ENCODE measurements at places on chromosomes 3 and 15.

- no peak for DNase-seq
Measured at GRCh38 chr3:32937331-32937730, 14.1 kb upstream of the CCR4 start.

- DNase-seq: no peak
Measured at GRCh38 chr15:90419206-90419605, 31.2 kb downstream of the IQGAP1 start.

DNA sequence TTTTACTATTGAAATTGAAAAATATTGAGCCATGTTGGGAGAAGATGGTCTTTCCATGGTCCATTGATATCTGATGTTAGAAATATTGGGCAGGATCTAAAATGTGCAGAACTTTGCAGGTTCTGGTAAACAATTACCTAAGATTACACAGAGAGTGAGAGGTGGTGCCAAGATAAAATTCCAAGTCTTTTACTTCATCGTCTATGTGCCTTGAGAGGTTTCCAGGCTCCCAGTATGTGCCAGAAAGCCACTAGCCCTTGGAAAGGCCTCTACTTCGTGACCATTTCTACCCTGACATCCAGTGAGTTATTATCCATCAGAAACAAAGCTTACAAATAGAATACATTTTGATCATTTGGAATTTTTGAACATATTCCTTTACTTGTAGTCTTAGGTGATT is 27.6 kb downstream of the CD200 start:
- DNase-seq: no peak

DNA sequence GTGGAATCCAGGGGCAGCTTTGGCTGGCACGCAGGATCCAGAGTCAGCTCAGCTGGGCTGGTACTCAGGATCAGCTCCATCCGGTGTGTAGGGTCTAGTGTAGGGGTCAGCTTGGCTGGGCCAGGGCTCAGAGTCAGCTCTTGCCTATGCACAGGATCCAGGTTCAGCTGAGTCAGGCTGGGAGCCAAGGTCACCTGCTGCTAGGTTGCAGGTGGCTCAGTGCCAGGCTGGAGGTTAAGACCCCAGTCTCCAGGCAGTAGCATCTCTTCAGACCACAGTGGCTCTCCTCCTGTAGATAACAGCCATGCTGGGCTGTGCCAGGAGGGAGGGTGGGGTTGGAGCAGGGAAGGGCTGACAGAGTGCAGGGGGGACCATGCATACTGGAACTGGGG is 1.8 kb downstream of the HYAL3 start:
- DNase-seq: no peak

GRCh38 chr3:37279236-37279635 is 104.9 kb upstream of the LRRFIP2 start:
- DNase-seq: no peak

- no peak for DNase-seq
Measured at GRCh38 chr15:38674448-38674847, 109.8 kb upstream of the RASGRP1 start.

- DNase-seq: no peak
Measured at GRCh38 chr15:50353251-50353974, 1.6 kb downstream of the GABPB1 start.

- no peak for DNase-seq
Measured at GRCh38 chr15:98823616-98824015, 175.3 kb downstream of the IGF1R start.

GRCh38 chr15:58399739-58400138 is 32.1 kb upstream of the LIPC start:
- no peak for DNase-seq

- DNase-seq: no peak
Measured at GRCh38 chr3:44252332-44252959, 10.8 kb downstream of the TOPAZ1 start.

DNA sequence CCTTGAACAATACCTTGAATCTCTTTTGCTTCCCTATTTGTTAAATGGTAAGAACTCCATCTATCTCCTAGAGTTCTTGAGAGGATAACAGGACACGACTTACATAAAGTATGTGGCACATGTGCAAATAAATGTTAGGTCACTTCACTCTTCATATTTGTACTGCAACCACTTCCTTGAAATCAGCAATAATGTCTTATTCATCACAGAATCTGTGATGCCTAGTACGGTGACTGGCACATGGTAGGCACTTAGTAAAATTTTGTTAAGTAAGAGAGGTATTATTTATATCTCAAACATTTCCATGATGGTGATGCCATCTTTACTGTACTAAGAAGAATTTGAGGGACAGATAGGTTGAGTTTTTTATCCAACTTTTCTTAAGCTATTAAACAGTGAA is 14.3 kb downstream of the CD47 start:
- DNase-seq: no peak

DNA sequence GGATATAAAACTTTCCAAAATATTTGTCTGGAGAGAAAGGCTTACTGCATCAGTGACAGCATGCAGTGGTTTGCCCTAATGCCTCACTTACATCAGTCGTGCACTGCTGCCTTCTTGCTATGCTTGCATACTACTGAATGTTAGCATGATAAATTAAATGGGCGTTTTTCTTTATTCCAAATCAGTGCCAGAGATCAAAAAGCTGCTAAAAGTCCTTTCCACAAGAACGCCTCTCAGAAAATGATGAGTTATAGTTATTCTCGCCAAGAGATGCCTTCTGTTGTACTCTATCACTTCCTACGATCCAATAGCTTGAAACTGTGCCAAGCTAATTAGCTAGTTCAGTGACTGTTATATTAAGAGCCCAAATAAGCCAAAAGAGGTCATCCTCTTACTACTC is 345.8 kb upstream of the ROBO2 start:
- DNase-seq: no peak

GRCh38 chr15:64604319-64604718 is 143.9 kb downstream of the ZNF609 start:
- DNase-seq: no peak

- no peak for DNase-seq
Measured at GRCh38 chr3:193367868-193368267, 10.7 kb downstream of the ATP13A5 start.

DNA sequence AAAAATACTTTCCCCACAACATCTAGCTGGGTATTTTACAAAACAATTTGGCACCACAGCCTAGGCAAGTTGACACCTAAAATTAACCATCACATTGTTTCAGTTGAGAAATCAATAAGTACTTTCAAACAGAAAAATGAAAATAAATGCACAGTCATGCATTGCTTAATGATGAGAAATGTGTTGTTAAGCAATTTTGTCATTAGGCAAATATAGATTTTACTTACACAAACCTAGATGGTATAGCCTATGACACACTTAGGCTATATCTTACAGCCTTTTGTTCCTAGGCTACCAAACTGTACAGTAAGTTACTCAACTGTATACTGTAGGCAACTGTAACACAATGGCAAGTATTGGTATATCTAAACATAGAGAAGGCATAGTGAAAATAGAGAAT is 608.6 kb upstream of the BCHE start:
- DNase-seq: no peak

DNA sequence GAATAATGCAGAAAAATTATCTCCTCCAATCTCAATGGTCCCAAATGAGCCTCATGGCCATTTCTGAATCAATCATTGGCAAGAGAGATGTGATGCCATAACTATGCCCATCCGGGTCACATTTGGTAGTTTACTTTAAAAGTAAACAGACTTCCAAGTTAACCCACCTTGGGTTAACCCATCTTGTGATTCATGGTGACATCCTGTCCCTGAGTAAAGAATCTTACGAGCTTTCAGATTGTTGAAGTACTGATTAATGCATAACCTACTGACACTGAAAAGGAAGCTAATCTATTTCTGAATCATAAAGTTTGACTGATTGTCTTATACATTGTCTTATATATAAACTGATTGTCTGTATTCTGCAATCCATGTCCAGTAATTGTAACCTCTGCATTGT is 467.2 kb upstream of the AGTR1 start:
- no peak for DNase-seq

GRCh38 chr3:190807719-190808375 is 54.6 kb downstream of the GMNC start:
- peak; percentile 91 for DNase-seq

GRCh38 chr15:73936181-73936580 is 9.9 kb downstream of the LOXL1 start:
- DNase-seq: no peak

- no peak for DNase-seq
Measured at GRCh38 chr3:126275620-126275904, 81.6 kb downstream of the KLF15 start.

GRCh38 chr3:81749265-81749664 is 12.2 kb downstream of the GBE1 start:
- DNase-seq: no peak

DNA sequence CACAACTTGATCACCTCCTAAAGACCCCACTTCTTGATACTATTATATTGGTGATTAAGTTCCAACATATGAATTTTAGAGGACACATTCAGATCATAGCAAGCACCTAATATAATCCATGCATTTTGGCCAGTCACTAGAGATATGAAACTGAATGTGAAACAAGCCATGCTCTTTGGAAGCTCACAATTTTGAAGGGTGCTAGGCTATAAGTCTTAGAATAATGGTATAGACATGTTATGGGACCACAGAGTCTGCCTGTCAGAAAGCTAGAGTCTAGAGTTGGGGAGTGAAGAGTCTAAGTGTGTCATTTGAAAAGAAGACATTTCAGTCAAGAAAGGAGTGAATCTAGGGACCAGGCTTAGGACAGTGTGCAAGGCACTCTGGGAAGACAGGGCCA is 186.4 kb upstream of the SLC24A5 start:
- DNase-seq: no peak

- DNase-seq: no peak
Measured at GRCh38 chr15:39602143-39602542, 21.3 kb downstream of the THBS1 start.

DNA sequence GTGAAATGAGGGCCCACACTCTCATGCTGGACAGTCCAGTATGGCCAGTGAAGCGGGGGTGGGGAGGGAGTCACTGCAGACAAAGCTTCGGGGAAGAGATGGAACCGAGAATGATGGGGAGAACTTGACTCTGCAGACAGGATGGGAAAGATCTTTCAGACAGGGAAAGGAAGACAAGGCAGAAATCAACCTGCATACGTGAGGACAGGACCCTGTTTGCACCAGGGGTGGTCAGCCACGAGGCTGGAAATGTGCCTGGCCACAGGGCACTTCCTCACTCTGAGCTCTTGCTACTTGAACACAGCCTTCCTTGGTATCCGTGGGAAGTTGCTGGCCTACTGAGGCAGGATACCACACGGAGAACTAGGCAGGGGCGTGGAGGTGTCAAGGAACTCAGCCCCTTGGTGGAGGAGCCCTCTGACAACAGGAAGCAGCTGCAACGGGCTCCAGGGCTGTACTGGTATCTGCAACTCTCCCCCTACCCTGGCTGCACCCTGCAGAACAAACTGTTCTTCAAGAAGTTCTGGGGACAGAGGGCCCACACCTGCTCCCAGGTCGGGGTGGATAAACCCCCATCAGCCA is 9.3 kb upstream of the SRP14 start:
- no peak for DNase-seq

- DNase-seq: no peak
Measured at GRCh38 chr3:144963810-144964209, 992.2 kb downstream of the DIPK2A start.

- peak; percentile 15 for DNase-seq
Measured at GRCh38 chr3:113514265-113514769, 639 bp downstream of the SPICE1 start.

GRCh38 chr3:107928084-107928445 is 162.8 kb downstream of the CD47 start:
- DNase-seq: no peak

- no peak for DNase-seq
Measured at GRCh38 chr15:52128568-52128967, 16.0 kb upstream of the BCL2L10 start.

DNA sequence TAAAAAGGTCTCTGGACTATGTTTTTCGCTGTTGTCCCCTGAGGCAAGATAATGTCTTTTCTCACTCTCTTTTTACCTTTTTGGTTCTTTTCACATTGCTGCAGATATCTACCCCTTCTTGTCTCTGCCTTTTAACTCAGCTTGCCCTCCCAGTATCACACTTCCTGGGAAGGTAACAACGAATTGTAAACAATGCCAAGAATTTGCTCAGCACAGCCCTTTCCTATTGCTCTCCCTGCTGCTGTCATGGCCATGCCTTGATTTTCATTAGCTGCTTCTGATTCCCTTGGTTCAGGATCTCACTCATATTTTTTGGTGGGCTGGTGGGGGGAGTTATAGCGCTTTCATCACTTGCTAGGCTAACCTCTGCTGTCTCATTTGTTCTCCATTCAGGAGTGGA is 123.1 kb upstream of the DPH6 start:
- DNase-seq: no peak

GRCh38 chr3:115148142-115148790 is 1.2 kb upstream of the ZBTB20 start:
- no peak for DNase-seq

GRCh38 chr3:128412180-128413002 is 54.3 kb downstream of the DNAJB8 start:
- DNase-seq: no peak

GRCh38 chr3:149936812-149937230 is 33.9 kb downstream of the PFN2 start:
- no peak for DNase-seq

DNA sequence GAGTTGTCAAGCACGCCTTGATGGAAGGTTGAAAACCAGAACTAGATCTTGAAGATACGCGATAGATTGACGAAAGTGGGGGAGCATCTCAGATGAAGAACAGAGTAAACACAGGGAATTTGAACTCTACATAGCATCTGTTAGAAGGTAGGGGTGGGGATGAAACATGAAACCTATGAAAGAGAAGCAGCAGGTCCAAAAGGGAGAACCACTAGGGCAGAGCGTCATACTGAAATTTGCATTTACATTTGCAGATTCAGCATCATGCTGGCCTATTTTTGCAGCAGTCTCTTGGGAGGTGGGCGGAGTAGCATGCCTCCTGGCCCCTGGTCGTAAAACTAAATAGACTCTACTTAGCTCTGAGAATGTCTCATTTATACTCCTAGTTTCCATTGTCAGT is 46.1 kb upstream of the RASGRP1 start:
- no peak for DNase-seq

GRCh38 chr15:22839046-22839695 is 705 bp downstream of the NIPA2 start:
- no peak for DNase-seq

DNA sequence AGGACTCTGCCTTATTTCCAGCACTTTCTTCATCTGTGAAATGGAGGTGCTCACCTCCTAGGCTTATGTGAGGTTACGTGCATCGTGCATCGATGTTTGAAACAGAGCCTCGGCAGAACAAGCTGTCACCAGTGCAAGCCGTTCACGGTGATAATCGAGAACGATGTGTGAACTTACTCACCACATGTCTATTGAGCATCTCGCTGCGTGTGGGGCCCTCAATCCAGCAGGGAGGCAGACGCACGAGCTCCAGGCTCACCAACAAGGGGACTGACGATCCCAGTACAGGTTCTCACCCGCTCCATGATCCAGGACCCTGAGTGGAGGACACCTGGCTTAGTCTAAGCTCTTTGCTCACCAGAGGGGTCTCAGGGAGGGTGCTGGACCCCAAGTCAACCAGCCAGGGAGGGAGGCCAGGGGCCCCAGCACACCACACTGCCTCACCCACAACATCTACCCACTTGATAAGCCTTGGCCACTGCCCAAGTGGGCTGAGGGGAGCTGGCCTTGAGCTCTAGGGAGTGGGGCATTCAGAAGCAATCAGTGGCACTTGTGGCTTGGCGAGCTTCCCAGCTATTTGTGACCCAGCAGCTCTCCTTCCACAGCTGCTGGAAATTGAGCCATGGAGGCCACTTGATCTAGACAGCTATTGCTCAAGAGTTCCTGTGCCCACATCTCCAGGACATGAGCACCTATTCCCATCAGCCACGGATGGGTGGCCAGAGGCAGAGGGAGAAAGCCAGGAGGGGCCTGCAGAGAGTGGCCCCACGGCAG is 34.4 kb upstream of the SLC6A1 start:
- peak; percentile 74 for DNase-seq

- DNase-seq: peak; percentile 48
Measured at GRCh38 chr15:43776101-43776717, 557 bp downstream of the ELL3 start.
